CD4-positive, alpha-beta T cell treated with Interleukin-21 for 1 hour (primary cell): ENCODE measurements at places on chromosomes 3 and 15.

- DNase-seq = no peak
These were observed 132.5 kb downstream of the DNAJB8 start for GRCh38 chr3:128334086-128334645.

DNA sequence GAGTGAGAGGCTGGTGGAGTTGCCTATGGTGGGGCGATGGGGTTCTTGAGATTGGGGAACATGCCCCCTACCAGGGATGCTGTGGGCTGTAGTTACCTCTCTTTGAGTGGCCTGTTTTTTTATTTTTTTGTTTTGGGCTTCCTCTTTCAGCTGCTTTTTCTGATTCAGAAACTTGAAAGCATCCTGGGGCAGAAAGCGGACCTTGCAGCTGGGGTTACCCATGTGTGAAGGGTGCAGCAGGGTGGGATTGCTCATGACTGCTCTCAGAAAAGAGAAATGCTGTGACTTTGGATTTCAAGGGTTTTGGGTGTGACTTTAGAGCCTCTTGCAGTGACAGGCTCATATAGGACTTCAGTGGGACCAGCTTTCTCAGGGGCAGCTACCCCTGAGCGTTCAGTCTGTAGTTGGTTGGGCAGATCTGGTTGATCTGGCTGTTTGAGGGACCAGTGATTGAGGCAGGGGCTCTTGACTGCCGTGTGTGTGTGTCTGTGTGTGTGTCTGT, 1.8 kb downstream of the LIMD1 start:
- peak; percentile 14 for DNase-seq

GRCh38 chr15:58318517-58318916, 113.3 kb upstream of the LIPC start:
- DNase-seq = no peak

DNA sequence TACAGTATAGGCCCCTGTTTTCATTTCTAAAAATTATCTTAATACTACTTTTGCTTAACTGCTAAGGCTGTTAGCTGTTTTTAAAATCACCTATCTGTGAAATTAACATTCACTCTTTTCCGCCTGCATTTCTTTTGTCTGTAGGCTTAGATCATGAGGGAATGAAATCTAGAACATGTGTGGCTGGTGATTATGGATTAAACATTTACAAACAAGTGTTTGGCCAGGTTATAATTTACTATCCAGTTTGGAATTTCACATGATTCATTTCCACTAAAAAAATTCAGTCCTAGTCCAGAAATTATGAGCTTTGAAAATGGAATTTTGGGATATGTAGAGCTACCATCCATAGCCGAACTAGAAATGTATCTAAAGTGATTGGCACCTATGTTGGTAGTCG, 39.1 kb downstream of the GOLM2 start:
- DNase-seq = no peak

DNA sequence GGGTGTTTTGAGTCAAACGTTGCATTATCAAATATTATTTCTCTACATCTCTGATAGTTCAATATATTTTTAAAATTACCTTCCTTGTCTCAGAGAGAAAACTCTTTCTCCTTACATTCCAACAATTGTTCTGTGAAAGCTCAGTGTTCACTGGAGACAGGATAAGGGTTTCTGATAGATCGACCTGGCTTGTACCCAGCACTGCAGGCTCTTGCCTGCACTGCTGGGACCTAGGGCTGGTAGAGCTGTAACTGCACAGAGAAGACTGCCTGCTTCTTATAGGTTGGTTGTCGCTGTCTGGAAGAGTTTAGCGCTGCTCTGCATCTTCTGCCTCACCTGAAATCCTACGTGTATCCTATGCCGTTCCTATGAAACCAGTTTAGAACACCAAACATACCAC, 249.9 kb upstream of the LRTM1 start:
- DNase-seq = no peak

- DNase-seq = no peak
These were observed 3.9 kb upstream of the BNC1 start for GRCh38 chr15:83288381-83288801.

DNA sequence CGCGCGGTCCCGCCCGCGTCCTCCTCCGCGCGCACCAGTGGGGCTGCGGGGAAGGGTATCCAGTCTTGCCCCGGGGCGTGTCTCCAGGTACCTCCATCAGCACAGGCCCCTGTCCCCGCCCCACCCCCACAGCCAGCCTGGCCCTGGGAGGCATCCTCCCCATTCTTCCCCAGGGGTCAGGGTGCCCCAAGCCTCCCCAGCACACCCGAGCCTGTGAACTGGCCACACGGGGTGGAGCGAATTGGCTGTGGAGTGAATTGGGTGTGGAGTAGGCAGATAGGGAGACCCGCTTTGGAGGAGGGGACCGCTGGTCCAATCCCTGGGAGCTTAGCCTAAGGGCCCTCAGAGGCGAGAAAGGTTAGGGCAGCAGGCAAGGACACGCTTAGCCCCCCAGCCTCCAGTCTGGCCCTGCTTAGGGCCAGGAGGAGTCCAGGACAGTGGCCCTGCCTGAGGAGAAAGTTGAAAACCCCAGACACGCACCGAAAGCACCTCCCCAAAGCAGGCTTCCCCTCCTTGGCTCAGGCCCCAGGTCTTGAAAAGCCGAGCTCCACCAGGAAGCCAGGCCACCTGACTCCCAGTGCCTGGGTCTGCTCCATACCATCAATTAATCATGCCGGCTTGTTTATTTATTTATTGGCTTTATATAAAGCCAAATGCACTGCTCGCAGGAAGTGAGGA, 107.7 kb upstream of the SLC6A11 start:
- no peak for DNase-seq

DNA sequence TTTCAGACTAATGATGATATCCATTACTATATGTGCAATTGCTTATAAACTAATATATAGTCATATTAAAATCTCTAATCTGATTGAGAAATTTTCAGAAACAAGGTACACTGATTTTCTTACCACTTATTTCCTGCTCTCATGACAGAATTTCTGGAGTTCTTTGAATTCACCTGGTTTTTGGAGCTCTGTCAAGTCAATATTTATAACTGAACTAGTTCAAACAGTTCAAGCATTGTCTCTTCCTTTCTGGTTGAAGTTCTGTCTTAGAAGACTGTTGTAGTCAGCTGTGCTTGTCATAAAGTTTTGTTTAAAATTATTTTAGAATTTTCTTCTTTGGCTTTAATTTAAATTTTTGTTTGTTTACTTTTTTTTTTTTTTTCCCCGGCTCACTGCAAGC, 239.9 kb upstream of the CTDSPL start:
- no peak for DNase-seq
